ENCODE measurements at places on chromosomes 7 and 10.

- no peak for DNase-seq
Observed at GRCh38 chr10:36362257-36362656, 720.2 kb upstream of the FZD8 start.

GRCh38 chr10:127423218-127423915 lies 125.7 kb upstream of the NPS start:
- no peak for DNase-seq

DNA sequence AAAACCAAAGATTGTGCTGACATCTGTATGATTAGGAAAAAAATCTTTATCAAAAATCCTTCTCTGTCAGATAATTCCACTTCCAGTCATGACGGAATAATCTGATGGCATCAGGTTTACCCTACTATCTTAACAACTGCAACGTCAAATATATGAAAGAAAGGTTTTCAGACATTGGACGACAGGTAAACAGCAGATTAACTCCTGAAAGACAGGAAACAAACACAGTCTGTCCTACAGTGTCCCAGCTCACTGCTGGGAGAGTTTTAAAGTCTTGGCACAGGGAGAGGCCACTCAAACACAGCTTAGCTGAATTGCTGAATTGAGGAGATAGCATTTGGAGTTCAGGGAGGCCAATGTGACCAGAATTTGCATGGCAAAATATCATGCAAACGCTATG lies 186.3 kb upstream of the KCTD7 start:
- no peak for DNase-seq

DNA sequence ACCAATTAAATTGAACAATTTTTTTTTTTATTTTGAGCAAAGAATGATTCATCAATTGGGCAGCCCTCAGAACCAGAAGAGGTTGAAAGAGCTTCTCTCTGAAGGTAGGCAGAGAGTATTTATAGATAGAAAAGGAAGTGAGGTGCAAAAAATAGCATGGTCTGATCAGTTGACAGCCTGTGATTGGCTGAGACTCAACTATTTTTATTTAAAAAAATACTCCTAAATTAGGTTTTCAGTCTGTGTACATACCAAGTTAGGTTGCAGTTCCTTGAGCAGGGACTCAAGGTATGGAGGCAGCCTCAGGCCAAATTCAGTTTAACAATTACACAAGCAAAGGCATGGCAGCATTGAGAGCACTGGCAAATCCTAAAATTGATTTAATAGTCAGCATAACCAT lies 1074.7 kb downstream of the SORCS1 start:
- DNase-seq: no peak

DNA sequence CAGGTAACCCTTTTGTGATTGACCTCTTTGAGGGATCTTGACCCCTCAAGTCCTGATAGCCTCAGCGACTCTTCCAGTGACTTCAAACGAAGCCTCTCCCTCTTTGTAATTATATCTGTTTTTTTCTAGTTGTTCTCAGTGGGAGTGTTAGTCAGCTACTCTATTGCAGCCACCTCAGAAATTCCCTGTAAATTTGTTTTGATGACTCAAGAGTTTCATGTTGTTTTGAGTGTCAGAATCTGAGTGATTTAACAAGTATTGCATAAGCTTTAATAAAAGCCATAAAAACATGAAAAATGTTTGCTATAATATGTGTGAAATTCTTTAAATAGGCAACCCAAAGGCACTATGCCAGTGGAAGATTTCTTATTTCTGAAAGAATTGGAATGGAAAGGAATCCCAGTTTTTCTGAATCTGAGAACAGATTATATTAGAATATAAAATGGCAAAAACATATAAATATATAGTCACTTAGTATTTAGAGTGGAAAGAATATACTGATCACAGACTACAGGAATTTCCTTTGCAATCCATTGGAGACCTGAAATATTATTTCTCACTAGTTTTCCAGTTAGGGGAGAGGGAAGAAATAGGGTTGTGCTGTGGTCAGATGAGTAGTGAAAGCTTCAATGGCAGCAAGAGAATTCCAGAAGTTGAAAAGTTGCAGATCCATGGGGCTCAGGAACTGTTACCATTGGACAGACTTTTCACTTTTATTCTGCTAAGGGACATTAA lies 94.4 kb upstream of the SEMA3C start:
- no peak for DNase-seq

All from vagina (tissue), 2 donors.